ENCODE measurements at places on chromosomes 12 and 14. TPM values are rescaled to one million over a fixed set of nuclear protein-coding genes. Genes with fewer than 3 reads are reported as not detected.

The PRH2 gene
- total RNA-seq, result 6.0 TPM

The FGF23 gene
- total RNA-seq, result not detected

The ANKRD33 gene
- not detected for total RNA-seq

The DLST gene
- 98.7 TPM for total RNA-seq

The C12orf50 gene
- not detected for total RNA-seq

The PSME2 gene
- 41.8 TPM for total RNA-seq

The PPFIA2 gene
- 1.4 TPM for total RNA-seq

The KRT74 gene
- not detected for total RNA-seq
